ENCODE measurements at places on chromosomes 16 and 17. TPM values are rescaled to one million over a fixed set of nuclear protein-coding genes. Genes with fewer than 3 reads are reported as not detected.

MT1G gene
- 13.4 TPM for total RNA-seq

C16orf54 gene
- total RNA-seq: not detected

RAB37 gene
- 0.06 TPM for total RNA-seq

ASPSCR1 gene
- total RNA-seq: 17.5 TPM

FOXJ1 gene
- total RNA-seq: not detected

NAA60 gene
- total RNA-seq: 24.1 TPM

PLA2G10 gene
- total RNA-seq: not detected

CSH2 gene
- total RNA-seq: not detected

CX3CL1 gene
- 5.6 TPM for total RNA-seq

WFDC1 gene
- total RNA-seq: 0.10 TPM

KRTAP4-5 gene
- total RNA-seq: not detected

HOXB7 gene
- not detected for total RNA-seq

SPAG9 gene
- total RNA-seq: 69.0 TPM

KIF19 gene
- 0.54 TPM for total RNA-seq

CBX4 gene
- total RNA-seq: 9.5 TPM

ADAM11 gene
- total RNA-seq: 0.15 TPM

MT3 gene
- total RNA-seq: not detected

KRTAP2-1 gene
- total RNA-seq: not detected

CCL1 gene
- not detected for total RNA-seq
